ENCODE measurements at places on chromosomes 16 and 17. TPM values are rescaled to one million over a fixed set of nuclear protein-coding genes. Genes with fewer than 3 reads are reported as not detected.

The CES1 gene
- total RNA-seq = not detected

GRCh38 chr16:72211110-72211509 is 39.2 kb upstream of the PMFBP1 start:
- DNase-seq = no peak

- DNase-seq = peak; percentile 72
These were observed 852 bp downstream of the ZNF469 start for GRCh38 chr16:88383401-88384221.

- no peak for DNase-seq
These were observed 10.5 kb upstream of the KRT38 start for GRCh38 chr17:41451154-41451728.

The CTRB1 gene
- total RNA-seq = not detected

The MT4 gene
- total RNA-seq = not detected

DNA sequence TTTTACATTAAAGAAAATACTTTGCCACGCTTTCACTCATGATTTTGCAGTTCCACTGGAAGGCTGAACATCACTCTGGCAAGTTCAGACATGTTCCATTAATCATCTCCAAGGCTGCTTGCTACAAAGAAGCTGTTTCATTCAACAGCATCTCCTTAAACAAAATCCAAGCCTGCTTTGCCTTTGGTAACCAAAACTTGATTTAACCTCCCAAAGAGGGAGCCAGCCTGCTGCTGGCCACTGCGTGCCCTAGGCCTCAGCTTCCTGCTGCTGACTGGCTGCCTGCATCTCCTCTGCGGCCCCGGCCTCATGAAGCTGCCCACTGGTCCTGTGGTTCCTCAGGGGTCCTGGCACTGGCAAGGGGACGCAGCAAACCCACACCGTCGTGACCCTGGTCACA is 31.8 kb downstream of the ANKRD11 start:
- DNase-seq = no peak

DNA sequence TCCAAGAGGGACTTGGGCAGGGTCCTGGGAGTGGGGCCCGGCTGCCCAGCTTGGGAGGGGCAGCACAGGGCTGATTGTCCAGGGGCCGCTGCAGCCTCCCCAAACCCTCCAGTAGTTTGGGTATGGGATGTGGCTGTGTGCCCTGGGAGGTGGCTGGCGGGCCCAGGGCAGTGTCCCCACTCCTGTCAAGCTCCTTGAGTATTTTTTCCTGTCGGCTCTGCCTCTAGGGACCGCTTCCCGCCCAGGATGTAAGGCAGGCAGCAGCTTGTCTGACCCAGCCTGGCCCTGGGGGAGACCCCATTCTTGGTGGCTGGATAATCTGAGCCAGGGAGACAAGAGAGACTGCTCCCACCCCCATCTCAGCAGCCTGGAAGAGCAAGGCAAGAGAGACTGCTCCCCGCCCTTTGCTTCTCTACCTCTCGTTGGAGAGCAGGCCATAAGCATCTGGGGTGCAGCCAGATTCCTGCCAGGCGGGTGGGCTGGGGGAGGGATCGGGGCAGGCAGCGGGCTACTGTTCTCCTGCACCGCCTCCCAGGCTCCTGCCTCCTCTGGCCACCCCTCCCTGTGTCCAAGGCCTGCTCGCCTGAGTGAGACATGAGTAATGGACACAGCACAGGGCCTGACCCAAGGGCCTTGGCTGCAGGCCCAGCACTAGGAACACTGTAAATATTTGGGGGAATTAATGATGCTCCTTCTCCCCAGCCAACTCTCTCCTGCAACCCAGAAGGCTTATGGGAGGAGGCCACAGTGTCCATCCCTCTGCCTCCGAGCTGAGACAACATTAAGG is 18.4 kb upstream of the ITGA3 start:
- no peak for DNase-seq
